ENCODE measurements at places on chromosomes 7 and 10.

DNA sequence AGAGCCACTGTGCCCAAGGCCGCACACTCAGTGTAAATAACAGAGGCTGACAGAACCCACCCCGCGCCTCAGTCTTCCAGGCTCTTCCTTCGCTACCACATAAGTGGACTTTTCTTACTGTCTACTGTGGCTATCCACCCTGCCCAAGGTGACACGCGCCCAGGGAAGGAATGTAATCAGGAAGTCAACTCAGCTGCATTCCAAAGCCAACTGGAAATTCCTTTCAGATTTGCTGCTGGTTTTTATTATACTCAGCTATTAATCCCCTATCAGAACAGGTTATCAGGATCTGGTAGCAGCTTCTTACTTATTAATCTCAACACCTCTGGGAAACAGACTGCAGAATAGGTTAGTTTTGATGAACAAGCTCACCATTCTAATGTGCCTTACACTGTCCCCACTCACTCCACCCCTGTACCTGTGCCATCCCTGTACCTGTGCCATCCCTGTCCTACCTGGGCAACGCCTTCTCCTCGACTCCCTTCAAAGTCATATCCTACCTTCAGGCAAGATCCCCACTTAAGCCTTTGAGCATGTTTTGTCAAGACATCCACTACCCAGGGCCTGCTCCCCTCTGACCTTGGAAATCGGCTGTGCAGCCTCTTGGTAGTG lies 90.7 kb downstream of the NHLRC2 start:
- peak; percentile 66 for DNase-seq

DNA sequence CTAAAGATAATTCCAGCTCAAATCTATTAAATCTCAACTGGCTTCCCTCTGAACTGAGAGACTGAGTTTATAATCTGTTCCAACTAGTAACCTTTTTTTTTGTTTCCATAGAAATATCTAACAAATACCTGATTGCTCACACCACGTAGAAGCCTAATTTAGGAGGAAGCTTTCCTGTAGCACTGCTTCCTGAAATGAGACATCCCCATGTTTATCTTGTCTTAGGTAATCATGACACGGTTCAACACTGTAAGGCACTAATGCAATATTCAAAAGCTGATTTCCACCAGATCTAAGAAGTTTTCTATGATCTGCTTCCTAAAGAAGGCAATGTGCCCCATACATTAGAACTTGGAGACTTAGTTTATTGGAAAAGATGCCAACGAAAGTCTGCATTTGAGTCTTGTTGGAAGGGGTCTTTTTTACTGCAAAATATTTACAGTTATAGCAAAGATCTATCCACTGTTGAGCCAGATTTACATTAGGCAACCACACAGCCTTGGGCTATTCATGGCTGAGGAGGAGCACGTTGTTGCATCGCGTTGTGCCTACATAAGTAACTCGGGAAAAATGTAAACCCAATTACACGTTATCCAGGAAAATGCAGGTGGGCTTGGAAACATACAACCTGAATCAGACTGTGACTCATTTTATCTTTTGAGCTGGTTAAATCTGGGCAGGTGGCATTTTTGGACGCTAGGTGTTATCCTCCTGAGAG lies 66.3 kb downstream of the VIPR2 start:
- no peak for DNase-seq

DNA sequence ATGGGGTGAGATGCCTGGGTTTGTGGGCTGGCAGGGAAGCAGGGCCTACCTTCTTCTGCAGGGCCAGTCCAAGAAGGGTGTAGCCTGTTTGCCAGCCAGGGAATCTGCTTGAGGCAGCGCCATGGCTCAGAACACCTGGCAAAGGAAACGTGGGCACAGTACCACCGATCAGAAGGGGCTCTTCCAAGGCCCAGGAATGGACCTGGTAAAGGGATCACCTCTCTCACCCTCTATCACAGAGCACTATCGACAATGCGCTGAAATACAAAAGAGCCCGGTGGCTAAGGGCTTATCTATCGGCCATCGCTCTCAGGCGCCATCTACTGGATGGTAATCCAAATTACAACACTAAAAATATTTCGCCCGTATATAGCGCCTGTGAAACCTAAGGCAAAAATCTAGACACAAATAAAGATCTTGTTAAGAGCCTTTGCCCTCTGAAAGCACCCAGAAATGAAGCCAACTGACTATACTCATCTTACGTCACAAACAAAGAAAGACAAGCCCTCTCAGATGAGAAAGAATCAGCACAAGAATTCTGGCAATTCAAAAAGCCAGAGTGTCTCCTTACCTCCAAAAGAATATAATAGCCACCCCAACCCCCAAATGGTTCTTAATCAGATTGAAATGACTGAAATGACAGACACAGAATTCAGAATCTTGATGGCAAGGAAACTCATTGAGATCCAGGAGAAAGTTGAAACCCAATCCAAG lies 217.8 kb upstream of the HPS1 start:
- DNase-seq, result peak; percentile 36

DNA sequence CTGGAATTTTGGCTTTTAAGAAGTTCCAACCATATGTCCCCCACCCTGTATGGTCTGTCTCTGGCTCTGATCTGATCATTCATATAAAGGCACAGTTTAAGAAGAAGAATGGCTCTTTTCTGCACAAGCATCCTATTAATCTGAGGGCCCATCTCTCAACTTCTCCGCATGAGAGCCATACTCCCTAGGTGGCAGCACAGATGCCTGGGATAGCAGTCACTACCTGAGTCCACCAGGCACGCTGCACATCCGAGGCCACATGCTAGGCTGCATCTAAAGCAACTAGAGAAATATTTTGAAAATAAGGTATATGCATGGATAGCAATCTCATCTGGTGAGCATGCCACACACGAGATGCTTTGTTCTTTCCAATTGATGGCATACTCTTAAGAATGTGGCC lies 565.5 kb downstream of the PARD3 start:
- no peak for DNase-seq

DNA sequence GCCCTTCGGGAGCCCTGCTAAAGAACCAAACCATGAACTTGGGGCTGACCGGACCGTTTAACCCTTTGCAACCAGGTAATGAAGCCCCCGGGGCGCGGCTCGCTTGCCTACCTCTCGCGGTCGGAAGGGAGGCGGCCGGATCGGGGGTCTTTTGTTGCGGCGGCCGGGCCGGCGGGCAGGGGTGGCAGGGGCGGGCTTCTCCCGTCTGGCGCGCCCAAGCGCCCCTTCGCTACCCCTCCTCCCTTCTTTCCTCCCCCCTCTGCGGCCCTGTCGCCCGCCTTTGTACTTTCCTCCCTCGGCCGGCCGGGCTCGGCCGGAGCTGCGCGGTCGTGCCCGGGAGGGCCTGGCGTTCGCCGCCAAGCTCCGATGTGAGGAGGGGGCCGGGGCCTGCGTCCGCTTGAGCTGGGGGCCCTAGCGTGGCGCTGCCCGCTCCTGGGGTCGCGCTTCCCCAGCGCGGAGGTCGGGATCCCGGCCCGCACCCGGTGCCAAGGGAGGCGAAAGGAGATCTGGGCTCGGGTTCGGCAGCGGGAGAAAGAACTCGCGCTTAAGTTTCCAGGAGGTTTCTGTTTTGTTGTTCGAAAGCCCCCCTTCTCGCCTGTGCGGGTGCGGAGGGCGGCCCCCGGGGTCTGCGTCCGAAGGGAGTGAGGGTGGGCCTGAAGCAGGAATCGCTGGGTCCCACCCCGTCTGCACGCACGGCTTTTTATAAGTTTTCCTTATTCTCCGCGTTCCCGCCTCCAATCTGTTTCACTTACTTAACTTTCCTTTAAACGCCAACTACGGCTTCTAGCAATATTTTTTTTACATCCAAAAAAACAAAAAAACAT lies 436.8 kb upstream of the GALNT17 start:
- peak; percentile 44 for DNase-seq

- no peak for DNase-seq
These were observed 119.3 kb upstream of the SEC61G start for GRCh38 chr7:54878339-54878738.

DNA sequence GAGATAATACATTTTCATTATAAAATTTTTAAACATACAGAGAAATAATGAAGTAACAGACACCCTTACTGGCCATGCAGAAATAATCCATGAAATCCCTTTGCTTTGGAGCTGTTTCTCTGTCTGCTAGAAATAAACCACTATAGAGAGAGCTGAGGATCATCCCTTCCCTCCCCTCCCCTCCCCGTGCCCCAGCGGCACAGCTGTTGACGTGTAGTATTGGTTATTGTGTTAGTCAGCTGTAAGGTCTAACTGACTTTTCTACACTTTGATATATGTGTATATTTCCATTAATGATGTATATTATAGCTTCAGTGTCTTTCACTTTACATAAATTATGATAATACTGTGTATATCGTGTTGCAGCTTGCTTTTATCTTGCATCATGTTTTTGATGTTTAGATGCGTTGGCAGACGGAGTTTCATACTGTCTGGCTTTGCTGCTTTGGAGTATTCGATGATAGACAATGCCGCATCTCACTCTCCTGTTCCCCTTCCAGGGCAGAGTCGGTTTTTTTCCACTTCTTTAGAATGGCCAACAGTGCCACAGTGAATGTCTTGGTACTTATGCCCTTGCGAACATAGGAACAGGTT lies 27.4 kb upstream of the GRID1 start:
- no peak for DNase-seq

GRCh38 chr10:97131666-97132065 lies 54.1 kb downstream of the SLIT1 start:
- DNase-seq, result no peak

DNA sequence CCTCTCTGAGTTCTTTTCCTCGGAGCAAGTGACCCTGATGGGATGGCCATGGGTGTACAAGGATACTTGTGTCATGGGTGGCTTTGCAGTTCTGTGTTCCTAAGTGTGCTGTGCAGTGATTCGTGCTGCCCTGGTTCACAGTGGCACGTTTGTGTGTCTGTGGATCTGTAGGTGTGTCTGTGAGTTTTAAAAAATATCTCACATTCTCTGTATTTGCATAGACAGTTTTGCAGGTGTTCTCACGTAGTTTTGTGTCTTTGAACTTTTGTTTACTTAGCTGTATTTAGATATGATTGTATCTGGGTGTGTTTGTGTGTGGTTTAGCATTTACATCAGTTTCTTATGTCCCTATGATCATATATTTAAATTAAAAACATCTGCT lies 3.7 kb downstream of the ZNF775 start:
- no peak for DNase-seq

DNA sequence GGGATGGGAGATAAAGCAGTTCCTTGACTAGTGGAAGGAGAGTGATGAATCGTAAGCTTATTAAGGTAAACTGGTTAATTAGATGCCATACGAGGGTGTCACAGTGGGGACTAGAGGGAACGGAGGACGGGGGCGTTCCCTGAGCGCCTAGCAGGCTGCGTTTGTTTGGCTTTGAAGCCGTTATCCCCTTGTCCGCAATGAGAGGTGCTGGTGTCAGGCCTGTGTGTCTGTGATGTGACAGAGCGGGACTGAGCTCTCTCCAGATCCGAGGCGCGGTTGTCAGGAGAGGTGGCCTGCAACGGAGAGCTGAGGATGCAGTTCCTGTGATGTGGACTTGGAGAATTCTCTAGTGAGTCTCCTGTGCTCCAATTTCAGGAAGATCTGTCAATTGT lies 60.0 kb upstream of the PRPS1L1 start:
- peak; percentile 9 for DNase-seq

DNA sequence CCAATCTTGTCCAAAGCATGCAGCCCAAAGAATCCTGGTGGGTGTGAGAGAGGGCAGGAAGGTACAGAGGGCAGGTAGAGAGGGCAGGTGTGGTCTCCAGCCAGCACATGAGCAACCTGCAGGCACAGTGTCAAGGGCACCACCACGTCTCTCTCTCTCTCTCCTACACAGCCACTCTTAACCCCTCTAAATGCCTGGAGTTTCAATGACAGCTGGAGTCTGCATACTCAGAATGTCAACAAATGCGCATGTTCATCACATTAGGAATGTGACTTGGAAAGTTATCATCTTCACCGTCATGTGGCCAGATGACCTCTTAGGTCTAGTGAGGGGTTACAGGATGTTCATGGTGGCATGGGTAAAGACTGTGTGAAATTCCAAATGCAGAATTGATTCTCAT lies 456.8 kb downstream of the SORCS1 start:
- DNase-seq, result no peak

DNA sequence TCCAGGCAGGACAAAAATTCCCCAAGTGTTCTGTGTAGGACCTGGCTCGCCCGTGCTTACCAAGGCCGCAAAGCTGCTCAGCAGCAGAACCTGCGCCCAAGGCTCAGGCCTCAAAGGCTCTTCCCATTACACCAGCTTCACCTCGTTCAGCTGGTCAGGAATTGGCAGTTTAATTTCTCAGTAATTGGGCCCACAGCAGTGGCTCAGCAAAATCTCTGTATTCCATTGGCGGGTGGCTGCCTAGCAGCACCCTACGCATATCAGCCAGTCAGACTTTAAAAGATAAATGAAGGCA lies 5.8 kb downstream of the FZD9 start:
- DNase-seq, result no peak

DNA sequence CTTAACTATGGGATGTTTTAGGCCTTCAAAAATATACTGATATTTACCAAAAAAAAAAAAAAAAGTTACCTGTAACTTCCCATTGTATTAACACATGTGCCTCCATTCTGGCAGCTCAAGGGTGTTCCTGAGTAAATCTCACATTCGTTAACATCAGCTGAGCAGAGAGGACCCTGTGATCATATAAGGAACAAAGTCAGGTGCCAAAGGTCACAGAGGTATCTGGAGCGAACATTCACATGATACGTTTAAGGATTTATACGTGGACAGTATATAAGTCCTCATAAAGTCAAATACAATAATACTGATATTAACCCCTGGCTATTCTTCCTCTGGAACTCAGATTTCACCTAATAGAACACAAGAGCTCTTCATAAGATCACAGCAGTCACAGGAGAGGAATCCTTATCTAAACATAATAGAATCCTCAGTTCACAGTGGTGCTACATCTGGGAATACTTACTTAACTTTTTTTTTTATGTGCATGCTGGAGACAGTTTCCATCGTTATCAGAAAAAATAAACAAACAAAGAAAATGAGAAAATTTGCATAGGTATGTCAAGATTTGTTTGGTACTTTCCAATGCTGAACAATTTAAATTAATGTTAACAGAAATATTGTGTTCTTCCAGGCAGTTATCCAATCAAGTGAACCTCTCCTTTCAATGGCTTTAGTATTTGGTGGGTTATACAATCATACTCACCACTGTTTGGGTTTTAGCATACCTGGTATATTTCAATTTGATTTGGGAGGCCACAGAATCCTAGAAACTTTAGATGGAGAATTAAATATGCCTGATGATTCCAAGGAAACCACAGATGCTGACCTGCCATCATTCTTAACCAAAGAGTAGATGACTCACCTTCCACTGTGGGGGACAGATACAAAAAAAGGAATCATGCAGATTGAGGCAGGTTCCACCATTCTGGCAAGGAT lies 6.6 kb downstream of the CUBN start:
- DNase-seq, result peak; percentile 62

DNA sequence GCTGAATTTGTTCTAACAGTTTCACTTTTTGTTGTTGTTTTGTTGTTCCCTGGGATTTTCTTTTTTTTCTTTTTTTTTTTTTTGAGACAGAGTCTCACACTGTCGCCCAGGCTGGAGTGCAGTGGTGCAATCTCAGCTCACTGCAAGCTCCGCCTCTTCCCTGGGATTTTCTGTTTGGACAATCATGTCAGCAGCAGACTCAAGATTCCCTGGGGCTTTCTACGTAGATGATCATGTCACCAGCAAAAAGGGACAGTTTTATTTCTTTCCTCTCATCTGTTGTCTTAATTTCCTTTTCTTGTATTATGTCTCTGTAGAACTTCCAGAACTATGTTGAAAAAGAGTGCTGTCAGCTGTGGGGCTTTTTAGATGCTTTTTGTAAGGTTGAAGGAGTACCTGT lies 241.4 kb downstream of the TNS3 start:
- DNase-seq, result no peak

Data from urothelium cell line (cell line).